ENCODE measurements at places on chromosomes 5 and 9. TPM values are rescaled to one million over a fixed set of nuclear protein-coding genes. Genes with fewer than 3 reads are reported as not detected.
A peak's percentile ranks its signal among the peaks of the same experiment; 100 is the strongest.

Gene DMRT3
- total RNA-seq = 0.09 TPM

Gene ZNF454
- 4.9 TPM for total RNA-seq

Gene INSL6
- not detected for total RNA-seq

Gene SPINK7
- total RNA-seq = not detected

Gene MEGF10
- 41.5 TPM for total RNA-seq

Gene FSTL4
- 1.3 TPM for total RNA-seq

Gene FOXI1
- total RNA-seq = not detected

Gene FAM153A
- 0.31 TPM for total RNA-seq

Gene GZMA
- total RNA-seq = 0.75 TPM

DNA sequence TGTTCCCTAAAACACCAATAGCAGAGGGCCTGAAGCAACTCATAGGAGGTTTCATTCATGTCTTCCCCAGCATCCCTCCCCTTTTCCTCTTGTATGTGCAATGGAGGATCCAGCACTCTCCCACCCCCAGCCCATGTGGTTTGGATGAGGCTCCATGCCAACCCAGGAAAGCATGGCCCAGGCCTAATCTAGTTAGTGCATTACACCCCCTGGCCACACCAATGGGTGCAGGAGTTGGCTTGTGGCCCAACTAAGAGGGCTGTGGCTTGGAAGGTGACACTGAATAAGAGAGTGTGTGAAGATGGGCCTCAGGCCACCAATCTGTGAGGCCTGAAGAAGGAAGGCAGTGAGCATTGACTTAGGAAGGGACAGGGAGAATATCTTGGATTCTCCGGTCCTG lies 70.8 kb upstream of the SMIM23 start:
- no peaks in the 10 kb centered on the region for H3K27me3 ChIP-seq
- H3K4me1 ChIP-seq = no peaks in the 10 kb centered on the region
- H3K27ac ChIP-seq = no peak overlapping the region
- DNase-seq = no peak
- H3K4me3 ChIP-seq = no peak overlapping the region
- H3K36me3 ChIP-seq = no peaks in the 10 kb centered on the region

DNA sequence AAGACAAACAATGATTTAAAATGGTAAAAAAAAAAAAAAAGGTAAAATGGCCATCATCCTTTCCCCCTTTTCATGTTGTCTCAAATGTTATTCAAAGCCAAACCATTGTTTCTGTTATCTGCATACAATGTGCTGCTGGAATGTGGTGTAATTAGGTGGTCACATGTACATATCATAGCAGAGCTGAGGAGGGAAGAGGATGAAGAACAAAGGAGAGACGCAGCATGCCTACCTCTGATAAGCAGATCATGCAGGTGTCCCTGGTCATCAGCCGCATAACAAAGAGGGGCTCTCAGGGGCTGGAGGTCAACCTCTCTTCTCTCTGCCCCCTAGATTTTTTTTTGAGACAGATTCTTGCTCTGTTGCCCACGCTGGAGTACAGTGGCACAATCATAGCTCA lies 141.0 kb downstream of the CARTPT start:
- no peak for DNase-seq
- H3K4me1 ChIP-seq = no peaks in the 10 kb centered on the region
- H3K36me3 ChIP-seq = no peaks in the 10 kb centered on the region
- H3K27ac ChIP-seq = no peak overlapping the region
- no peak overlapping the region for H3K4me3 ChIP-seq
- H3K27me3 ChIP-seq = no peaks in the 10 kb centered on the region

- no peaks in the 10 kb centered on the region for H3K27me3 ChIP-seq
- DNase-seq = peak; percentile 84
- no peak overlapping the region for H3K4me3 ChIP-seq
- no peaks in the 10 kb centered on the region for H3K4me1 ChIP-seq
Observed at GRCh38 chr5:50401336-50401735, 39.8 kb downstream of the EMB start.

DNA sequence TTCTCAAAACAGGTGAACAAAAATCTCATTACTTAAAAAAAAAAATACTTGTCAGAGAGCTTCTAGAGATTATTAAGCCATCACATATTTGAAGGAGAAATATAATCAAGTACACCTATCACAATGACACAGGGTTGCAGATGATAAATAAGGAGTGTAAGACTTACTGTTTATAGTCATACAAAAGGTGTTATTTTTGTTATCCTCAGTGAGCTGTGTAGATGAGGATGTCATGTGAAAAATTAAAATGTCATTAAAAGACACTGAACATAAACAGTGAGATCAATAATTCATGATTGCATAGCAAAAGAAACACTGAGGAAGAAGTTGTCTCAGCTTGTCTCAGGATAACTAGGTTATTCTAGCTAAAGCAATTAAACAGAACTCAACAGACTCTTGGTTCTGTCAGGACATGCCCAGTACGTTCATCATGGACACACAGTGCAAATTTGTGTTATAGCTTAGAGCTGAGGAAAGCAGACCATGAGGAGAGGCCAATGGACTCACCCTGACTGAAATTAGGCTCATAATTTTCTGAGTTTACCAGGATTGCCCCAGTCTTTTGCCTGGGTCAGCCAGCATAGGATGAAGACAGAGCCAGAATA lies 1162.6 kb upstream of the C9orf72 start:
- no peak overlapping the region for H3K4me3 ChIP-seq
- no peaks in the 10 kb centered on the region for H3K36me3 ChIP-seq
- H3K27ac ChIP-seq = no peak overlapping the region
- H3K27me3 ChIP-seq = no peaks in the 10 kb centered on the region
- H3K4me1 ChIP-seq = no peaks in the 10 kb centered on the region

DNA sequence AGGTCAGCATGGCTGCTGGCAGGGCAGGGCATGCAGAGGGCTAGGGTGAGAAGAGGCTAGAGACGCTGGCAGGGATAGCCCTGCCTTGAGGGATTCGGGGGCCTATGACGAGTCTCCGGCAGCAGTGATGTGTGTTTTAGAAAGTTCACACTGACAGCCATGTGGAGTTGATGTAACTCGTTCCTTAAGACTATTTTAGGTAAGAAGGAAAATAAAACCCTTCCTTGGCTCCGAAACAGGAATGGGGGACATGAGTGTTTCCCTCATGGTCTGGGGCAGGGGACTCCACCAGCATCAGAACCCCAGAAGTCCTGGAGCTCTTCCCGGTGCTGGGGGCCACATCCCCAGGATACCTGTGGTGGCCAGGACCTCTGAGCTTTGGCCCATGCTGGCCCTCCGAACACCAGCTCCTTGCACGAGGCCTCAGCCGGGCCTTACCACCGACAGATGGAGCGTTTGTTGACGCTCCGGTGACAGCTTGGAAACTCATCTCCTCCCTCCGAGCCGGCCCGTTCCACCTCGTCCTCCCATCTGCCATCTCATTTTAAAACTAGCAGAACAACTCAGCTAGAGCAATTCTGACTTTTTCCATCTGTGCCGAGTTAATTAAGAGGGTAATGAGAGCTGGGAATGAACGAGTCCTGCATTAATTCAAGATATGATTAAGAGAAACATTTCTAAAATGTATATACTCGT lies 337.7 kb downstream of the CDK5RAP2 start:
- no peak for DNase-seq
- no peak overlapping the region for H3K4me3 ChIP-seq
- no peaks in the 10 kb centered on the region for H3K36me3 ChIP-seq
- H3K27me3 ChIP-seq = no peaks in the 10 kb centered on the region
- H3K4me1 ChIP-seq = no peaks in the 10 kb centered on the region

GRCh38 chr5:132026516-132027008 lies 15.1 kb upstream of the ACSL6 start:
- H3K27me3 ChIP-seq = peaks cover 3% of the 10 kb centered on the region
- H3K36me3 ChIP-seq = no peaks in the 10 kb centered on the region
- no peak overlapping the region for H3K4me3 ChIP-seq
- H3K4me1 ChIP-seq = no peaks in the 10 kb centered on the region
- no peak for DNase-seq

- peak; percentile 57 for DNase-seq
- H3K4me1 ChIP-seq = no peaks in the 10 kb centered on the region
- no peak overlapping the region for H3K27ac ChIP-seq
- H3K36me3 ChIP-seq = no peaks in the 10 kb centered on the region
Observed at GRCh38 chr5:13251623-13252376, 692.7 kb downstream of the DNAH5 start.

DNA sequence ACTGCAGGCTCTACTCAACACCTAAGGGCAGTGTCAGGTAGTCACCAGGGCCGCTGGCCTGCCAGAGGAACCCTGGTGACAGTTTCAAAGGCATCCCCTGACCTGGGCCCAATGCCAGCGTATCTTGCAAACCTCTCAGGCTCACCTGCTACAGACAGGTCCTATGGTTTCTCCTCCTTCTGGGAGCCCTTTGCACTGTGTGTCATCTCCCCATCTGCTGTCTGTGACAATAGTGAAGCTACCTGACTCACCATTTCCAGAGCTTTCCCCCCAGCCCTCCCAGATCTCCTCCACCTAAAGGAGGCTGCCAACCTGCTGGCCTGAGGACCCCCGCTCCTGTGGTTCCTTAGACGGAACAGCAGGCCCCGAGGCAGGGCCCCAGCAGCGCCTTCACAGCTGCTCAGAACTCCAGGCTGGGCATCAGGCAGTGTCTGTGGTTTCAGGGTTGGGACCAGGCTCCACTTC lies 203.1 kb downstream of the FSTL4 start:
- no peak for DNase-seq
- no peak overlapping the region for H3K27ac ChIP-seq
- H3K36me3 ChIP-seq = no peaks in the 10 kb centered on the region
- peaks cover 3% of the 10 kb centered on the region for H3K4me1 ChIP-seq
- peaks cover 4% of the 10 kb centered on the region for H3K27me3 ChIP-seq

- no peaks in the 10 kb centered on the region for H3K4me1 ChIP-seq
- no peak for DNase-seq
- no peak overlapping the region for H3K27ac ChIP-seq
- no peak overlapping the region for H3K4me3 ChIP-seq
- H3K36me3 ChIP-seq = no peaks in the 10 kb centered on the region
Observed at GRCh38 chr5:133742431-133742988, 130.2 kb upstream of the FSTL4 start.

DNA sequence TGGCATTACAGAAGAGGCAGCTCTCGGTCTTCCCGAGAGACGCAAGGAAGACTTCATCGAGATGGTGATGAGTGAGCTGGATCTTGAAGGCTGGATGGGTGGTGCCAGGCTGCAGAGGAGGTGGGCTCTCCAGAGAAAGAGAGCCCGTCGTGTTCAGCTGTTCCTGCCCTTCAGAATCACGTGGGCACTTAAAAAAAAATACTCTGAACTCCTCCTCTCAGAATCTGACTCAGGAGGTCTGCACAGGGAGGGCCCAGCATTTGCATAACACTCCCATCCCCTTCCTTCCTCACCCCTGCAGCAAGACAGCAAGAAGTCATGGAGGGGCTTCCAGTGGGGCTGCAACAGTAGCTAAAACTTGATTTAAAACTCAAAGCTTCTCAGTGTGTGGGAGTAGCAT lies 203.0 kb downstream of the ATPSCKMT start:
- no peaks in the 10 kb centered on the region for H3K4me1 ChIP-seq
- peak; percentile 25 for DNase-seq
- H3K27me3 ChIP-seq = no peaks in the 10 kb centered on the region

DNA sequence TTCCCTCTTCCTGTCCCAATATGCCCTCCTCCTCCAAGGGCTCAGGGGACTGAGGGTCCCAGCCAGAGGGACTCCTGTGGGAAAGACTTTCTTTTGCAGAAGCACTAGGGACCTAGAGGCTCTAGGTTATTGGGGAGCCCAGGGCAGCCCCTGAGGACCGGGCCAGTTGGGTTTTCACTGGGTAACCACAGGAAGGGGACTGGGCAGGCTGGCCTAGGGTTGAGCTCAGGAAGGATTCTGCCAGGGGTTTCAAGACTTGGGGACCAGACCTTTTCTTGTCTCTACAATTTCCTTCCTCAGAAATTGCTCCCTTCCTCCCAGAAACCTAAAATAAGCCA lies 24.4 kb upstream of the HMCN2 start:
- DNase-seq = no peak
- H3K36me3 ChIP-seq = no peaks in the 10 kb centered on the region
- H3K4me3 ChIP-seq = no peak overlapping the region
- peaks cover 15% of the 10 kb centered on the region for H3K4me1 ChIP-seq
- no peaks in the 10 kb centered on the region for H3K27me3 ChIP-seq

DNA sequence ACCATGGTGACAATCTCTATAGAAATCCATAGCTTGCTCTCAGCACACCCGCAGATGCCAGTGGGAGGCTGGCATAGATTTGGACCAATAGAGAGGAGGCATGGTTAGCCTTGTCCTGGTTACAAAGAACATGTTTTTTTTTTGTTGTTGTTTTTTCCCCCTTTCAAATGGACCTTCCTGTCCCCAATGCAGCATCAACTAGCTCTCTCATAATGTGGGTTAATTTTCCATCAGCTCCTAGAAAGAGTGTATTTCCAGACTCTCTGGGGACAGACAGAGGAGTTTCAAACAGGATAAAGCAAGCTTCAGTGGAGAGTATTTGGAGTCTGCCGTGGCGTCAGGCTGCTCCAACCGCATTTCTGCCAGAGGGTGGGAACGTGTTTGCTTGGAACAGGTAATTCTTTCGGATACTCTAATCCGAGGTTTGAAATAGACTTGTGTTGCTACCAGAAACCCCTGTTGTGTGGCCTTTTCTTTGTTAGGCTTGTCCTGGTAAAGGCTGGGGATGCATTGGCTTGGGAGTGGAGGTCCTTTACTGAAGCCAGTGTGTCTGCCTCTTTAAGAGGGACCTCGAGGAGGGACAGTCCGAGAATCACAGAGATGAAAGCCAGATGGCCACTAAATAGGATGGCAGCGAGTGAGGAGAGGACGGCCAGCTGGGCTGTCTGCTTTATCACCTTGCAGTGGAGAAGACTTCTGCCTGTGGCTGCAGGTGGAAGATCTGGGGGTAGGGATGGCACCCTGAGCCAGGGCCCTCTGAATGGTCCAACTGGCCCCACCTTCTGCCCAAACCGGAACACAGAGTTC lies 130.5 kb upstream of the CPEB4 start:
- H3K27me3 ChIP-seq = no peaks in the 10 kb centered on the region
- H3K27ac ChIP-seq = no peak overlapping the region
- H3K4me3 ChIP-seq = no peak overlapping the region
- DNase-seq = peak; percentile 49

- no peaks in the 10 kb centered on the region for H3K4me1 ChIP-seq
- no peak overlapping the region for H3K27ac ChIP-seq
- no peak overlapping the region for H3K4me3 ChIP-seq
- no peaks in the 10 kb centered on the region for H3K27me3 ChIP-seq
- peaks cover 48% of the 10 kb centered on the region for H3K36me3 ChIP-seq
Observed at GRCh38 chr9:86324308-86324707, 29.9 kb downstream of the TUT7 start.

GRCh38 chr5:135112008-135112725 lies 78.1 kb upstream of the PITX1 start:
- no peak overlapping the region for H3K27ac ChIP-seq
- no peak overlapping the region for H3K4me3 ChIP-seq
- H3K36me3 ChIP-seq = no peaks in the 10 kb centered on the region
- H3K4me1 ChIP-seq = peaks cover 24% of the 10 kb centered on the region
- peaks cover 13% of the 10 kb centered on the region for H3K27me3 ChIP-seq

GRCh38 chr5:79318935-79319614 lies 83.1 kb downstream of the JMY start:
- peak; percentile 20 for DNase-seq
- H3K4me1 ChIP-seq = no peaks in the 10 kb centered on the region
- no peaks in the 10 kb centered on the region for H3K27me3 ChIP-seq
- H3K4me3 ChIP-seq = no peak overlapping the region

- H3K4me1 ChIP-seq = peaks cover 85% of the 10 kb centered on the region
- no peaks in the 10 kb centered on the region for H3K27me3 ChIP-seq
- H3K36me3 ChIP-seq = peaks cover 7% of the 10 kb centered on the region
- peak; percentile 8 for DNase-seq
- H3K27ac ChIP-seq = peak overlapping the region; percentile 71
Observed at GRCh38 chr9:93131599-93132286, 2.3 kb downstream of the NINJ1 start.

GRCh38 chr9:15104826-15105420 lies 194.7 kb upstream of the FREM1 start:
- no peak overlapping the region for H3K4me3 ChIP-seq
- H3K36me3 ChIP-seq = no peaks in the 10 kb centered on the region
- peak; percentile 31 for DNase-seq
- H3K4me1 ChIP-seq = peaks cover 10% of the 10 kb centered on the region
- no peaks in the 10 kb centered on the region for H3K27me3 ChIP-seq
- no peak overlapping the region for H3K27ac ChIP-seq
